ENCODE measurements at places on chromosomes 11 and 22.

DNA sequence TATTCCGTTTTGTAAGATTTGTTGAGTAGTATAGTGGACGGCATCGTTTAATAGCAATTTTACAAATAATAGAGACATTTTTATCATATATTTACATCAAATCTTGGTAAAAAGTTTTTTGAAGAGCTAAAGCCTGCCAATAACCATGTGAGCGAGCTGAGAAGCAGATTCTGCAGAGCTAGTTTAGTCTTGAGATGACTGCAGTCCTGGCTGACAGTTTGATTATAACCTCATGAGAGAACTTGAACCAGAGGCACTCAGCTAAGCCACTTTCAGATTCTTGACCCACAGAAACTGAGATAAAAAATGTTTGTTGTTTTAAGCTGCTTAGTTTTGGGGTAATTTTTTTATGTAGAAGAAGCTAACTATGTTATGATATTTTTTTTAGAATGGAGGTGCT lies 78.9 kb downstream of the PDE3B start:
- DNase-seq = no peak

DNA sequence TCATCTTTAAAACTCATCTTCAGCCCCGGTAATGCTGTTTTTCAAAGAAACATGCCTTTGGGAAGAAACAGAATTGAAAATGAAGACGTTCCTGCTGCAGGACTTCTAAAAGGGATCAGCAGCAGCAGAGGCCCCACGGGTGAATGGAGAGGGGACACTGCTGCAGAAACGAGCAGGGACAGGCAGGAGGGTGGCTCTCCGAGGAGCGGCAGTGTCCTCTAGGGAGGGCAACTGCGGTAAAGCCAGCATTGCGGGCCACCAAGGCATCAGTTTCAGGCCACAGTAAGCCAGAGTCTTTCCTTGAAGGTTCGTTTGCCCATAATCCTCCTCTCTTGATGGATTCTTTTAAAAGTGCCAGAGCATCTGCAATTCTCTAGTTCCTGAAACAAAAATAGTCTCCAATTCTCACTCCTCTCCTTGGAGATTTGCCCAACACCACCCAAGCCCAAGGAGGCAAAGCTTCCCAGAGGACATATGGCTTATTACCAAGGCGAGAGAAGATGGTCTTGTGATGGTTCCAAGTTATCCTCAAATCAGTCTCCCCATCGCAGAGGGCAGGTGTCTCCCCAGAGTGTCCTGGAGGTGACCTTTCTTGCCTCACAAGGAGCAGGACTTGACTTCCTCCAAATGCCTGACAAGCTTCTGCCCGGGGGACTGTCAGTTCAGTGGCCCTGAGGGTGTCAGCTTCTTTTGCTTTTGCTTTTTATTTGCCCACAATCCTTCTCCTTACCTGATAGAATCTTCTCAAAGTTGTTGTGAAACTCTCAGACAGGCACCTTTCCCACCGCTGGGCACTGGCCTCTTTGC lies 341.1 kb upstream of the B3GAT1 start:
- no peak for DNase-seq

- no peak for DNase-seq
These were observed 14.3 kb upstream of the ABCC8 start for GRCh38 chr11:17490938-17491337.

DNA sequence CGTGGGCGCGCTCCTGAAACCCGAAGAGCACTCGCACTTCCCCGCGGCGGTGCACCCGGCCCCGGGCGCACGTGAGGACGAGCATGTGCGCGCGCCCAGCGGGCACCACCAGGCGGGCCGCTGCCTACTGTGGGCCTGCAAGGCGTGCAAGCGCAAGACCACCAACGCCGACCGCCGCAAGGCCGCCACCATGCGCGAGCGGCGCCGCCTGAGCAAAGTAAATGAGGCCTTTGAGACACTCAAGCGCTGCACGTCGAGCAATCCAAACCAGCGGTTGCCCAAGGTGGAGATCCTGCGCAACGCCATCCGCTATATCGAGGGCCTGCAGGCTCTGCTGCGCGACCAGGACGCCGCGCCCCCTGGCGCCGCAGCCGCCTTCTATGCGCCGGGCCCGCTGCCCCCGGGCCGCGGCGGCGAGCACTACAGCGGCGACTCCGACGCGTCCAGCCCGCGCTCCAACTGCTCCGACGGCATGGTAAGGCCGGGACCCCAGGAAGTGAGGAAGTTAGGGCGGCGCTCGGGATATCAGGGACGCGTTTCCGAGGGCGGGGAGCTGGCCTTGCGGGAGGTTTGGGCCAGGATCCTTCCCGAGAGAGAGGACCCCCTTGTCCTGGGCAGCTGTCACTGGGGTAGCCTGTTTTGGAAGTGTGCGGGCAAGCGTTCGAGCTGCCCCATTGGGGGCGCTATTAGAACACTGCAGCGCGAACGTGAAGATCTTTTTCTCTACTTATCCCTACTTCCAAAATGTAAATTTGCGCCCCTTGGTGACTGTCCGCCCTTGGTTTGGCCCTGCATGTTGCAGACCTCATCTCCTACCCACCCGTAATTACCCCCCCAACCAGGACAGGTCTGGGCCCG lies 796 bp downstream of the MYOD1 start:
- DNase-seq = no peak

DNA sequence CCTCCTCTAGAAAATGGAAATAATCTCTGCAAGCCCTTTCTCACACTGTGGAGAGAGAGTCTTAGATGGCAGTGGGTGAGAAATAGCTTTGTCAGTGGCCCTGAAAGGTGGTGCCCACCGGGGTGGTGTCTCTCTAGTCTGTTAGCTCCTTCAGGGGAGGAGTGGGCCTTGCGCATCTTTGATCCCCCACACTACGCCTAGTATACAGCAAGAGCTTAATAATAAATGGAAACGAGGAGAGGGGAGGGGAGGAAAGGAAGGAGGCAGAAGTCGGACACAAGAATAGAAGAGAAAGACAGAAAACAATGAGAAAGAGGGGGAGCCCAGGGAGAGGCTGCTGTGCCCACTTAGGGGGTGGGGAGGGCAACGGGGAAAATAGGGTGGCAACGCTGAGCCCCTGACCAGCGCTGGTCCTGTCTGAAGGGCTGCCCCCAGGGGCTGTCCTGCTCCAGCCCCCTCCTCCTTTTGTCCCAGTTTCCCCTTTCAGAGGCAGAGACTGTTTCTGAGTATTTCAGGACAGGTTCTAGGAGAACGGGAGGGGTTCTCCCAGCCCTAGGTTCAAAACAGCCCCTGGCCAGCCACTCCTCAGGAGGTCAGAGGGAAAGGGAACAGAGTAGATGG lies 1.2 kb downstream of the ARRB1 start:
- no peak for DNase-seq

DNA sequence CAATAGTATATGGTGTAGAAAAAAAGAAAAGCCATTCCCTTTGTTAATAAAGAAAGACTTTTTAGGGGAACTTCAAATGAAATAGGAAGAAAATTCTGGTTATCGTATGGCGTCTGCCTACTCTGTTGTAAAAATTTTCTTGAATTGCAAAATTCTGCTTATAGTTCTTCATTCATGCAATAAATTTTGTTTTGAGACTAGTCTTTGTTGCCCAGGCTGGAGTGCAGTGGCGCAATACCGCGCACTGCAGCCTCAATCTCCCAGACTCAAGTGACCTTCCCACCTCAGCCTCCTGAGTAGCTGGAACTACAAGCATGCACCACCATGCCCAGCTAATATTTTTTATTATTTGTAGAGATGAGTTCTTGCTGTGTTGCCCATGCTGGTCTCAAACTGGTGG lies 5.8 kb downstream of the DDIAS start:
- DNase-seq = peak; percentile 89

- peak; percentile 91 for DNase-seq
These were observed 22.8 kb downstream of the NPAT start for GRCh38 chr11:108199446-108200321.

DNA sequence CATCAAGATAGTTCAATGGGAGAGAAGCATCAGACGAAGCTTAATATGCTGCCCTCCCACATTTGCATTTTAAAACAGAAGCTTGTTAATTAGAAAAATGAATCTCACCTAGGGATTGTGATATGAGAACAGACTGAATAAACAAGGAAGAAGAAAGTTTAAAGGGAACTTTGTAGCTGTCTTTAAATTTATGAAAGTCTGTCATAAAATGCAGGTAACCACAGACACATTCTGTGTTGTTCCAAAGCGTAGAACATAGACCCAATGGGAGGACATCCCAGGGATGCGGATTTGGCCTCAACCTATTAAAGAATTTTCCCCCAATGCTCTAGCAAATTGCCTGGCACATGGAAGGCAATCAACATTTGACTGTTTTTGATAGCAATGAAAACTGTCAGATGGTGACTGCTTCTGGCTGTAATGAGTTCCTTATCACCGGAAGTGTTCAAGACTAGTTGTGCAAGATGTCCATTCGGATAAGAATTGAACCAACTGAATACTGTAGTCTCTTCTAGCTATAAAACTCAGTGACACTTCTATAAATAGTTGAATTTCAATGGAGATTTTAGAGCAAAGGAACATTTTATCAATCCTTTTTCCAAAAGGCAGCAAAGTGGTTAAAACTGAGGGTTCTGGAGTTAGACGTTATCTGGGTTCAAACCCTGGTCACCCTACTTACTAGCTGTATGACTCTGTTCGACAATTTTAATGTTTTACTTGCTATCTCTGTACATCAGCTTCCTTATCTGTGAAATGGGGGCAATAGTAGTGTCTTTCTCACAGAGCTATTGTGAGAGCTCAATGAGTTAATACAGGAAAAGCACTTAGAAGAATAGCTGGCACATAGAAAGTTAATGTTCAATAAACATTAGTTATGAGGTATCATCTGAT lies 64.9 kb downstream of the LIF start:
- DNase-seq = no peak

DNA sequence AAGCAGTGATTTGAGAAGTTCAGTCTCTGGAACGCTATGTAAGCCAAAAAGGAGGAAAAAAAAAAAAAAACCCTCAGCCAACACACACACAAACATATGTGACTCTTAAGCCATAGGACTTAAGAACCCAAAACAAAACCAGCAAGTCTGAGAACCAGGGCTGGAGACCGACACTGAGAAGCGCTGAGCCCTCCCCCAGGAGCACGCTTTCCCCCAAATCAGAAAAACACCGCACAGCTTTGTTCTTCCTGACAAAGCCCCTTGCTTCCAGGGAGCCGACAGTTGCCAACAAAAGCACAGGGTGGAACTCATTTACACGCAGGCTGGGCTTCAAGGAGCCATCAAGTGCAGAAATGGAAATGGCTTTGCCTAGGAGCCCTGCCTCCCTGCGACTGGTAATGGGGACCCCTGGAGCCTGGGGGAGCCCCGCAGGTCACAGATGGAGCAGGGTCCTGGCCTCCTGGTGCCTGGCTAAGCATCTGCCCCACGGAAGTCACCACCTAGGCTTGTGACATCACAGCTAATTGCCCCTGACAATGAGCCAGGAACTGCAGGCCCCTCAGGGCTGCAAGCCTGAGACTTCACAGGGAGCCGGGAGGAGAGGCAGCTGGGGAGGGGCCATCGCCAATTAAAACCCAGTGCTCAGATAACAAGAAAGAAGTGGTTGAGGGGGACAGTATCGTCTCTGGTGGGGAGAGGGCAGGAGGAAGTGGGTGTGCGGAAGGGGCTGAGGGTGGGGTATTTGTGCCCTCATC lies 66.9 kb downstream of the NFAM1 start:
- no peak for DNase-seq

DNA sequence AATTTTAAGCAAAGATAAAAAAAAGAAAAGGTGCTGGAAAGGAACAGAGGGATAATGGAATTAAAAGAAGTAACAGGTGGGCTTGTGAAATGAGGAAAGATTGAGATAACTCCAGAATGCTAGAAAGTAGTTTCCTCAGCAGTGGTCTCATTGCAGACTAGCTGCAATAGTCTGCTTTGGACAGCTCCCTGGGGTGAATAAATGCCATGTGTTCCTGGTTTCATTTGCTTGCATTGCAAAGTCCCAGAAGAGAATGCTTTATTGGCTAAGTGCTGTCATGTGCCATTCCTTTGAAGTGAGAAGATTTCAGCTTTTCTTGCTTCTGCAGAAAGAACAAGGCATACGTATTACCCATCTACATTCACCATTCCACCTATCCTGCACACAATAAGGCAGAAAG lies 478.8 kb upstream of the RAG2 start:
- no peak for DNase-seq

DNA sequence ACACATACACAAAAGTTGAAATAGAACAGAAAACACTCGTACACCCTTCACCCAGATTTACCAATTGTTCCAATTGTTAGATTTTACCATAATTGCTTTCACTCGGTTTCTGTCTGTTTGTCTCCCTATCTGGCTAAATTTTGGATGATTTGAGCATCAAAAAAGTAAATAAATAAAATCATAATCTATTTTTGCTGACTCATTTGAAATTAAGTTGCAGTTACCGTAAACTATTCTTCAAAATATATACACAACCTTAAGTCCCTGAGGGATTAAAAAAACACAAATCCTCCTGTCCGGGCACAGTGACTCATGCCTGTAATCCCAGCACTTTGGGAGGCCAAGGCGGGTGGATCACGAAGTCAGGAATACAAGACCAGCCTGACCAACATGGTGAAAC lies 81.3 kb upstream of the SYT9 start:
- no peak for DNase-seq

DNA sequence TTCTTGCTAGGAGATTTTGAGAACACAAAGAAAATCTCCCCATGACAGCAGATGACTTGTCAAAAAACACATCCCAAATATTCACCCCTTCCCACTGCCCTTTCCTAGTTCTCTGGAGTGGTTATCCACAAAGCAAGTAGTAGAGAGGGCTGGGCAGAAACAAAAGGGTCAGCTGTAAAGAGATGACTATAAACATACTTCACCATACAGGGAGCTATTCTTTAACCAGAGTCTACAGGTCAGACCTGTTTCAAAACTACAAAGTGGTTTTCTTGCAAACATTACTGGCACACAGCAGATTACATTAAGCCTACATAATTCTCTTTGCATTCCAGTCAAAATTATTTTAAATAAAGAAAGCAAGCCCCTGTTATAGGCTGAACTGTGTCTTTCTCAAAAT lies 47.7 kb upstream of the NFRKB start:
- DNase-seq = no peak

Data from inflammatory macrophage treated with lipopolysaccharide for 4 hours (primary cell).